Activated T-cell treated with anti-CD3 and anti-CD28 coated beads for 48 hours (primary cell): ENCODE measurements at places on chromosomes 7 and 10.

DNA sequence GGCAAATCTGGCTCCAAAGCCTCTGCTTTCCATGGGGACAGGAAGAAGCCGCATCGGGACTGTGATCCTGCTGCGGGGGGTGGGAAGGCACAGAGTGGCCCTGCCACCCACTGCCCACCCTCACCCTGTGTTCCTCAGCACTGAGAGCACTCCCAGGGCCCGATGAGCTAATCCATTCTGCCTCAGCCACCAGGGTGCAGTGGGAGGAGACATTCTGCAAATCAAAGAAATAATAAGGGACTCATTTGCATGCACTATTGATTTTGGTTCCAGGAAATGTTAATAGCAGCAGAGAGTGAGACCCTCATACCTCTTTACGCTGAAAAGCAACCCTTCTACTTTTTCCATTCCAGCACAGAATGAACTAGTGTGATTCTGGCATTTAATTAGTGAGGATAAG is 572.8 kb downstream of the INHBA start:
- no peak for DNase-seq

- no peak for DNase-seq
Measured at GRCh38 chr7:92133133-92133736, 1.0 kb downstream of the CYP51A1 start.

DNA sequence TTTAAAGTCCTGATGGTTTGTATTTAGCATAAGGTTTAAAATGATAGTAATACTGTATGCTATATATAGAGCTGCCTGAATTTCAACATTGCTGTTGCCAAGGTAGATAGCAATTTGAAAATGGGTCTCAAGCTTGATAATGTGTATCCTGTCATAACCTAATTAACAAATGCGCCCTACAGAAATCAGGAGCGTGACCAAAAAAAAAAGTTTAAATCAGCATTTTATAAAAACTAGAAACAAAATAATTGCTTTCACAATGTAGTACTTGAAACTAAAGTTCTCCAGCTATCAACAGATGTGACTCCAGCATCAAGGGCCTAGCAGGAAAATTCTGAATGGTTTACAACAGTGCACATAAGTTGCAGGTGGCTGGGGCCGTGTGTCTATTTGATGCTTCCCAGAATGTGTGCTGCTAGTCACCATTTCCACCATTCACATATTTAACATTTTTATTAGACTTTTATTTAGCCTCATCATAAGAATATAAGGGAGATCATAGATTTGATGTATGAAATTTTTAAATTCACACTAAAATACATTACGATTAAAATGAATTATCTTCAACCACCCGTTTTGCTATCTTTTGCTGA is 14.1 kb downstream of the FXYD4 start:
- no peak for DNase-seq

- no peak for DNase-seq
Measured at GRCh38 chr7:158097453-158098124, 490.0 kb downstream of the PTPRN2 start.

- DNase-seq, result no peak
Measured at GRCh38 chr7:2450198-2451107, 25.7 kb downstream of the GRIFIN start.

DNA sequence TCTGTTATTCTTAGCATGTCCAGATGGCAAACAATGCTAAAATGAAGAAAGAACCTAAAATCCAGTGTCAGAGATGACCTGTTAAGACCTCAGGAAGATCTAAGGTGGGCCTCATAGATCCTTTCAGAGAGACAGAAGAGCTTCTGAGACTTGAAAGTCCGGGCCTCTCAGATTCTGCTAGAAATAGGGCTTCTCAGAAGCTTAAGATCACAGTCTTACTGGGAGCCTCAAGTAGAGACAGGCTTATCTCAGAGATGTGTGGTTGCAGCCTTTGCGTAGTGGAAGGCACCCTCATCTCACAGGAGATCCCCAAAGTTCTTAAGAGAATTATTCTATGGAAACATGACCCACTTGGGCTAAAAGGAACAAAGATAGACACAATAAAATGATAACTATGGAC is 642.8 kb downstream of the TNS3 start:
- no peak for DNase-seq
